ENCODE measurements at places on chromosomes 1 and 21.

DNA sequence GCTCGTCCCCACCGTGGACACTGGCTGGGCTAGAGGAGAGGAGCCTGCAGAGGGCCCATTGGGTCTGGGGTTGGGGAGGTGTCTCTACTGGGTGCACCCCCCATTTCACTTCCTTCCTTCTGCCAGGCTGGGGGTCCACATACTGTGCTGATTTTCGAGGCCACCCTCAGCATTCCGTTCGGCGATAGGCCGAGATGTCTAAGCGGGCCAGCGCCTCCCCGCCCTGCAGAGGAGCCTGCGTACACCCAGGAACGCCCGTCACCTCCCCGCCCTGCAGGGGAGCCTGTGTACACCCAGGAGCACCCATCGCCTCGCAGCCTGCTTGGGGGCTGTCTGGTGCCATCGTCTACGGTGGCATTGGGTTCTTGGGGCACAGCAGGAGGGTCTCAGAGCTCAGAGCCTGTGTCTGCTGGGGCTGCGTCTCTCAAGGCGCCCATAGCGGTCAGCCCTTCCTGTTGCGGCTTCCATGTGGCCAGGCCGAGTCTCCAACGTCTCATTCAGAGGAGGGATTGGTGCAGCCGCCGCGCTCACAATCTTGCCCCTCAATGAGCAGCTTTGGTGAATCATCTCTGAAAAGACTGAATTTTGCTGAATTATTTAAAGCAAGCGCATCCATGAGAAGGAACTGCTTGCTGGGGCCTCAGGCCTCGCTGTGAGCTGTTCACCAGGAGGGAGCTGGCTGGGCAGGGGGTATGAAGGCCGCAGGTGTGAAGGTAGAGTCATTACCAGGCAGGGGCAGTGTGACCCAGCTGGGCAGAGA lies 30.7 kb upstream of the AGPAT3 start:
- no peak for DNase-seq

DNA sequence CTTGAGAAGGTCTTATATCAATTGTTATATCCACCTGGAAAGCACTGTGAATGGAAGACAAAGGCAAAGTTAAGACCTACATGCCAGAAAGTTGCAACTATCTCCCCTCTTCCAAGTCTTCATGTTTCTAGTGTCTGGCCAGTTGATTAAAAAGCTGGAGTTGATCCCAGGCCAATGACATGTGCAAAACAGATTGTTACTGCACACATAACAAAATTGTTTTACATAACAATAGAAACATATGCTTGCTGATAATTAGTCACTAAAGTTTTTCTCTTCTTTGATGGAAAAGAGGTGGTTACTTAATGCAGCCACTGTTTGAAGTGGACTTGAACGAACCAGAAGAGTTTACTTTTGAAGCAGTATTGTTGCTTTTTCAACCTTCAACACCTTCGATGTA lies 158.2 kb downstream of the TGFBR3 start:
- DNase-seq = no peak

DNA sequence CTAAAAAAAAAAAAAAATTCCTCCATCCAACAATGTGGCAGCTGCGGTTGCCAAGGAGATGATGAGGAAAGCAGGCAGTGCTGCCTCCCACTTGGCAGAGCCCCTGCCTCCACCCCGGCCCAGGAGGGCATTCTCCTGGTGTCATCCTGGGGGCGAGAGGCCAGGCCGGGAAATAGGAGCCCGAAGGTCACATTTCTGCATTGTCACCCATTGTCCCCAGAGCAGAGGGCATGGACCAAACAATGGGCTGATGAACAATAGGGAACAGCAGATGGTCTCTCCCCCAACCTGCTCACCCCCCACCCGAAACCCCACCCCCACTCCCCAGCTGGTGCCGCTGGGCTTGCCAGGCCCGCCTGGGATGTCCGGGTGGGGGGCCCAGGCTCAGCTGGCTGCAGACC lies 37.3 kb downstream of the CAMK2N1 start:
- no peak for DNase-seq

DNA sequence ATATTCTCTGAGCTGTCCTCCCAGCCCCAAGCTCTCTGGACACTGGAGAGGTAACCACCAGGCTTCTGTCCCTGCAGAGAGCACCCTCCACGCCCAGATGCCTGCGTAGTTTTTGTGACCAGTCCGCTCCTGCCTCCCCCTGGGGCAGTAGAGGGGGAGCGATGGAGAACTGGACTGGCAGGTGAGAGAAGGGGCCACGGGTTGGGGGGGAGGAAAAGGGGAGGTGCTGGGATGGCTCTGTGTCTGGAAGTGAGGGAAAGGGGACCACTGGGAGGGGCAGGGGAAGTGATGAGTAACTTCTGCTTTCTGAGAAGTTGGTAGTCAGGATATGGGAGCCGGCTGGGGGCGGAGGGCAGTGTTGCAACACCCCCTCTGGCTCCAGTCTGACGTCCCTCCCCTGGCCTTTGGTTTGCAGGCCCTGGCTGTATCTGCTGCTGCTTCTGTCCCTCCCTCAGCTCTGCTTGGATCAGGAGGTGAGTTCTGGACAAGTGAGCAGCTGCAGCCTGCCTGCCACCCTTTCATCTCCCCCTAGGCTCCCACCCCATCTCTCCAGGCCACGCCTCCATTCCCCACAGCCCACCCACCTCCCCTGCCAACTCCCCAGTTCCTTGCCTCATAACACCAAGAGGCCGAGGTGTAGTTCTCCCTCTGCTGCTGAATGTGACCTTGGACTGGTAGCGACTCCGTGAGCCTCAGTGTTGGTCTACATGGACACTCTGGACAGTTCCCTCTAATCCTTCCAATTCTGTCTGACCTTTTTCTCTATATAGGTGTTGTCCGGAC lies 3.1 kb downstream of the ADAMTSL4 start:
- DNase-seq = peak; percentile 39

GRCh38 chr1:181391301-181391900 lies 91.9 kb upstream of the CACNA1E start:
- DNase-seq = no peak

All from CD4-positive, alpha-beta T cell treated with Interleukin-17A for 1 hour (primary cell).